ENCODE measurements at places on chromosomes 4 and X.
A peak's percentile ranks its signal among the peaks of the same experiment; 100 is the strongest.

DNA sequence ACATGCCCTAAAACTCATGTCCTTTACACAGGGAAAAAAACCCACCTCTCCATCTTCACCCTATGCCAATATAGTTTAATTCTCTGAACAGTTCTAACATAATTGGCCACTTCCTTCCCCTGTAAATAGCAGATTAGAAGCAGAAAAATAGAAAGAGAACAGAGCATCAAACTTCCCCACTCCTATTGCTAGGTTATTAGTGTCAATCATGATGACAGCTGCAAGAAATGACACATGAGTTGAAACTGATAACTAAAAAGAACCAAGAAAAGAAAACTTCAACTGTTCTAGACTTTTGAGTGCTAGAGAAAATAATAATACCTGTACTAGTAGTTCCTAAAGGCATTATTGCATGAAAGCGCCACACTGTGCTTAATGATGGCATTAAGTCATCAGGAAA, 284.5 kb upstream of the TRPC5 start:
- DNase-seq = no peak

- no peak for DNase-seq
Measured at GRCh38 chr4:102585329-102585728, 84.2 kb downstream of the NFKB1 start.

DNA sequence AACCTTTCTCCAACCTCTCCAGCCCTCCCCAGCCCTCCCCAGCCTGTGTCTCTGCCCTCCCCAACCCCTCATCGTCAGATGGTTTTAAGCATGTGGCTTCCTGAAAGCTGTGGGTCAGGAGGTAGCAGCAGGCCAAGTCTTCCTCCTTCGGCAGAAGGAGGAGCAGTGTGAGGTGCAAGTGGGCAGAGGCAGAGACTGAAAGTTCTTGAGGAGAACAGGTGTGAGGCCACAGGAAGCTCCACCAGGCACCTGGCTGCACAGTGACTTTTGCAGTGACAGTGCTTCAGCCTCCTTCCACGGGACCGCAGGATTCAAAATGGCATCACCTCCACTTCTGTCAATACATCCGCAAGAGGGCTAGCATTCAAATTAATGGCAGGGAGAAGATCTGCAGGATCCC, 203.9 kb upstream of the LEF1 start:
- DNase-seq = peak; percentile 97

GRCh38 chrX:82335772-82336171, 1133.9 kb downstream of the SH3BGRL start:
- no peak for DNase-seq

DNA sequence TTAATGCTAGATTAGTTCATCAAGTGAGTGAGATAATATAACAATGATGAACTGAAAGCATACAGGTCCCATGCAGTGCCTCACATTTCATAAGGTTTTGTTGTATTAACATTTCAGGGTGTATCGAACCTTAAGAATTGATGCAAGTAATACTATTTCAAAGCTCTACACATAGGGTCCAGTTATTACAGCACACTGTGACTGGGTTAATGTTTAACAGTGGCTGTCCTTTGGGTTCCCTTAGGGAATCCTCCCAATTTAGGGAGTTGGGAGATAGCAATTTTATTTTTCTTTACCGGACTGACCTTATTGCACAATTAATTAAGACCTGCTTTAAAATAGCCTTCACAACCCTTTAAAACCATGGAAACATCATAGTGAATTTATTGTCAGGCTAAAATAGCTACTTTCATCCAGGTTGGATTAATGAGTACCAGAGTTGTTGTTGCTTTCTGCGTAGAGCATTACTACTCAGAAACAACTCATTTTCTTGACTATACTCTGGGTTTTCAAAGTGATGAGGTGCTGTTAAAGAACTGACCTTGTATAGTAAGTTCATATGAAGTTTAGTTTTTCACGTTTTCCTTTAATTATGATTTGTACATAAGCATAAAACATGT, 134.4 kb downstream of the AKAP4 start:
- DNase-seq = no peak

DNA sequence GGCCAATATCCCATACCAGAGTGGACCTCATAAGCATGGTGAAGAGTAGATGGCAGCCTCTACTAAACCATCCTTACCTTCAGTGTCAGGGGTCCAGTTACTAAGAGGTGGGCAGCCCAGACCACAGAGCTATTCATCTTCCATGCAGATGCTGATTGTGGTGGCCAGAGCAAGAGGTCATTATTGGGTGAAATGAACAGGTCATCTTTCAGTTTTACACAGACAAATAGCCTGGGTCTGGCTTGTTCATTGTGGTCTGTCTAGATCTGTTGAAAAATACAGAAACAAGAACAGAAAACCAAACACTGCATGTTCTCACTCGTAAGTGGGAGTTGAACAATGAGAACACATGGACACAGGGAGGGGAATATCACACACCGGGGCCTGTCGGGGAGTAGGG, 71.3 kb downstream of the PAK3 start:
- no peak for DNase-seq

DNA sequence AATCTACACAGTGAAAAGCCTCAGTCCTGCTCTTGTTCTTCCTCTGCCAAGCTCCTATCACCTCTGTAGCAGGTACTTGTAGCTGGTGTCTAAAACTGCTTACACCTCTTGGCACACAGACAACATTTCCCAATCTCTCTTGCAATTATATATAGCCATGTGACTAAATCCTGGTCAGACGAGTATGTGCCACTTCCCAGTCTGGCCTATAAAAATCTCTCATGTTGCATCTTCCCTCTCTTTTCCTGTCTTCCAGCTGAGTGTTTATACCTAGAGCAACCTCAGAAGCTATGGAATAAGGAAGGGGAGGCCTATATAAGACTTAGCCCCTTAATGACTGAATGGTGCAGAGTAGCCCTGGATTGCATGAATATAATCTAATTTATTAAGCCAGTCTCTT, 105.8 kb downstream of the RNF150 start:
- DNase-seq = no peak

- no peak for DNase-seq
Measured at GRCh38 chrX:27675493-27675892, 85.3 kb downstream of the DCAF8L2 start.

- DNase-seq = no peak
Measured at GRCh38 chrX:150902434-150903109, 4.1 kb upstream of the CD99L2 start.

DNA sequence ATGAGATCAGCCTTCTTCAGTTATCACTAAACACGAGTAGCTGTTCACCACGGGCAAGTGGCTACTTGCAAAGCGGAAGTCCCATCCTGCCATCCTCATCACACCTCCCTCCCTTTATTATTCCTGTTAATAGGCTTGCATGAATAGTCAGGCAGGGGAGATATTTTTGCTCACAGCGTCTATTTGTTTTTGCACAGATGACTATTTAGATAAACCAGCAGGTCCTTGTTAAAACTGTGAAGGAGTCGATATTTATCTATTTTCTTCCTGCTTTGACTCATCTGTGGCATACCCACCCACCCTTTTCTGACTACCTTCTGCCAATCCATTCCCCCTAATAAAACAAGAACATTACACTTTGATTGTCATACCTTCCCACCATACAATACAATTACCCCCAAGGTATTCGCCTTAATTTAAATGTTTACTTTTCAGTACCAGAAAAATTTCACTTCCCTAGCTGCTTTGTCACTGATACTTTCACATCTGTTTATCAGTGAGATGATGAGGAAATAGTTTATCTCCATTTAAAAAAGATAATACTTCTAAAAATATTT, 96.6 kb upstream of the BANK1 start:
- no peak for DNase-seq

DNA sequence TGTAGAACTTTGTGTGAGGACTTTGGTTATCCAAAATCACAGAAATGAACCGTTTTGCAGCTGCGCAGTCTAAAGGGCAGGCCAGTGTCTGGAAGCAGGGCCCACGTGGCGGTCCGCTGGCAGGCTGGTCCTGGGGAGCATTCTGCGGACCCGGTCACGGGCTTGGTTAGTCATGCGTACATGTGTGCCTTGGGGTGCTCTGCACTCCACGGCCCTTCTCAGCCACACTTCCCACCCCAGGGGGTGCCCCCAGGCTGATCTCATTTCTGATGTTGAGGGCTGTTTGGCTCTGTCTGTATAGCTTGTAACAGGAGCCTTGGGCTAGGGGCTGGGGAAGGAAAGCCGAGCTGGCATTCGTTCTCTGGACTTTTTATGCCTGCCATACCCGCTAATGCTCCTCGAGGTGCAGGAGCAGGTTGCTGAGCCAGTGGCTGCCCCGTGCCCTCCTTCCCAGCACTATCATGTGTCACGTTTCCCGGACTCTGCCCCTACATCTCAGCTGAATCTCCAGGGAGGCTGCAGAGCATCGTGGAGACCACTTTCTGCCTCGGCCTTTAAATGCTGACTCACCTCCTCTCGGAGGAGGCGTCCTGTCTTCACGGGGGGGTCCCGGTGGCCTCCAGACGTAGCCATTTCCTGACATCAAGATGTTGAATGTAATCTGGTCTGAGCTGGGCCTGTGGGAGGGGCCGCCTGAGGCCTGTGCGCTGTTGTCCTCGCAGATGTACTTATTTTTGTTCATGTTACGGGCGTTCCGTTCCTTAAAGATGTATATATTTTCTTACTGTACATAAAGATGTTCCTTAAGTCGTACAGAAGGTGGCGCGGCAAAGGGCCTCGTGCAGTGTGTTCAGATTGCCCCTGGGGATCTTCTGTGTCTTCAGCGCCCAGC, 11.4 kb upstream of the TADA2B start:
- no peak for DNase-seq

DNA sequence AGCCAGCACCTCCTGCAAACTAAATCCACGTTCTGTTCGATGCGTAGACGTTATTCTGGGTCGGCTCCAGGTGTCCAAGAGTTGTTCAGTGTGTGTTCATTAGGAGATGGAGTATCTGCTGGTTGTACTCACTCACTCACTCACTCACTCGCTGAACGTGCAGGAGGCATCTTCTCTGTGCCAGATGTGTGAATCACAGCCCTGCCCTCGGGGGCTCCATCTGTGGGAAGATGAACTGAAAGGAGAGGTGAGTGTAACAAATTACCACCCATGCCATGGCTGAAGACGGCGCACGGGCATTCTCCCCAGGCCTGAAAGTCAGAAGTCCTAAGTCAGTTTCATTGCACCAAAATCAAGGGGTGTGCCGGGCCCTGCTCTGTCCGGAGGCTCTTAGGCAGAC, 16.1 kb downstream of the NSG1 start:
- no peak for DNase-seq

- no peak for DNase-seq
Measured at GRCh38 chr4:168574581-168575295, 77.9 kb downstream of the PALLD start.

DNA sequence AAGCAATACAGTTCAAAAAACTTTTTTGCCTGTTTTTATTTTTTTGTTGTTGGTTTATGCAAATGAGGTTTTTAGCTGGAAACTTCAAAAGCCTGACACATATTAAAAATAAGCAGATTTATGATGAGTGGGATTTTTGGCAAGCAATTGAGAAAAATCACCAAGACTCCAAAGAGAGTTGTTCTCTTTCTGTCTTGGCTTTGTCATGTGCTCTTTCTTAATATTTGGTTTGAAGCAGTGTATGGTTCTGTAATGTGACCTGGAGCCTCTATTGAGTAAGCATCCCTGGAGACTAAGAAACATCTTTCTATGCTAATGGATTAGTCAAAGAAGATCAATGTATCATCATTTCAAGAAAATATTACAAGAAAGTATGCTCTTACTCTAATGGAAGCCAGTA, 11.7 kb downstream of the TRIM2 start:
- no peak for DNase-seq

DNA sequence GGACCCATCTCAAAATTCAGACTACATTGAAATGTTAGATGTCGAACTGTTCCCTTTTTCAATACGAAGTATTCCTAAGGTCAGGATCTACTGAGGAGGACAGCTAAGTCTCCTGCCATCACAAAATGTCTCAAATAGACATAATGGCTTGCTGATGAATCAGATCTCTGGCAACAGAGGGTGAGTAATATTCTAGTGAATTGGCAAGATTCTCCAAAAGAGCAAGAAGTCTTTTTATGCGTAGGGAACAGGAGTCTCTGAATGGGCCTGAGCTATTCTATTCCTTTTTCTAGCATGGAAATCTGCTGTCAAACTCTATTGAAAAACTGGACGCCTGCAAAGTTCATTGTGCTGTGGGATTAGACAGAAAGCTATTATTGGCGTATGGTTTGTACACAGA, 145.4 kb downstream of the FNIP2 start:
- DNase-seq = no peak

DNA sequence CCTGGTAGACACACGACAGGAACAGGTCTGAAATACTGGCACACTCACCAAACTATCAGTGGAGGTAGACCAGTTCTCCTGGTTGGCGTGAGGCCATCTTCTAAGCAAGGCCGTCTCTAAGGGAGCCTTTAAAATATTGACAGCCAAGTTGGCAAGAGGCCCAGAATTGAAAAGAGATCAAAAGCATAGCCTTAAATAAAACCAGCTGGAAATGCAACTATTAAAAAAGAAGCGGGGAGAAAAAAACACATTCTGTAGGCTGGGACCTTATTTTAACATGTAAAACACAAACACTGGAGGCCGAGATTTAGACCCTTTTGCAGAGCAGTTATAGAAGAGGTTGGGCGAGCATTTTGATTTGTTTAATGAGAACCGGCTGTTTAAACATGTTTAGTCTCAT, 233.0 kb upstream of the CLNK start:
- DNase-seq = no peak

- no peak for DNase-seq
Measured at GRCh38 chrX:97267396-97268181, 383.9 kb downstream of the RPA4 start.

DNA sequence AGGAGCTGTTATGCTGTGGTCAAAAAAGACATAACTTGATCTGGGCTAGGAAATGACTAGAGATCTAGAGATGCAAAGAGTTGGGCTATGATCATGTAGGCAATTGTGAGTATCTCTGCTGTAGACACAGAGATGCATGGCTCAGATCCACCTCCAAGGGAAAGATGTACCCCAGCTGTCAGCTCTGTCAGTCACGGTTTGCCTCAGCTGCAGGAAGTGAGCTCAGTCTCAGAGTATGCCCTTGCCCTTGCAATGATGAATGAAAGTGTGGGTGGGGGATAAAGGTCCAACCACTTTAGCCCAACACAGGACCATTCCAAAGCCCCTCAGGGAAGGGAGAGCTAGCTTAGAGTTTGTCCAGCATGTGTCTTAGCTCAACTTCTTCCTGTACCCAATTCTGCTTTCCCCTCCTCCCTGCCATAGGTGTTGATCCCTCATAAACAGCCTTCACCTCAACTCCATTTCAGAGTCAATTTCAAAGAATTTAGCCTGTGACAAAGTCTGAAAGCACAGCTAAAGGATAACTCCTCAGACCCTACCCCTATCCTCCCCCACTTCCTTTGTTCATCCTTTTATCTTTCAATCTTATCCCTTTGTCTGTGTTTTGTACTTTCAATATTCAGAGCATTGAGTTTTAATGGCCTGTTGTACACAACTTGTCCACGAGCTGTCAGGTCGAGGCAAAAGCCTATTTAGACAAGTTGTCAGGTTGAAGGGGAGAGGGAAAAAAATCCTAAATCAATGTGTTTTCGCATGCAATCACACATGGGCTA, 90.6 kb downstream of the MID1IP1 start:
- no peak for DNase-seq

DNA sequence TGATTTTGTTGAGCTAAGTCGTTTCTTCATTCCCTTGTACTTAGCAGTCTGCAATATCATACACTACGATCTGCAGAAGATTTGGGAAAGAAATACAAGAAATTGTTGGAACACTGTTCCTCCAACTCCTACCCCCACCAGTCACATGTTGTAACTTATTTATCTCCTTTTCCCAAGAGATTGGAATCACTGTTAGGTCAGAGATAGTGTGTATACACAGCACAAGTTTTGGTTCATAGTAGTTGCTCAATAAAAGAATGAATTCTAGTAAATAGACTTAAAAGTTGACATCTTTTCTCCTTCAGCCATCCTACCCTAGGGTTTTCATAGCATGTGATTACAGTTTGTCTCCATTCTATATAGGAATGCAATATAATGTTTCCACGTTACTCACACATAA, 68.8 kb downstream of the ARFIP1 start:
- DNase-seq = no peak

Measured in MM.1S (cell line).